ENCODE measurements at places on chromosomes 11 and 22.

DNA sequence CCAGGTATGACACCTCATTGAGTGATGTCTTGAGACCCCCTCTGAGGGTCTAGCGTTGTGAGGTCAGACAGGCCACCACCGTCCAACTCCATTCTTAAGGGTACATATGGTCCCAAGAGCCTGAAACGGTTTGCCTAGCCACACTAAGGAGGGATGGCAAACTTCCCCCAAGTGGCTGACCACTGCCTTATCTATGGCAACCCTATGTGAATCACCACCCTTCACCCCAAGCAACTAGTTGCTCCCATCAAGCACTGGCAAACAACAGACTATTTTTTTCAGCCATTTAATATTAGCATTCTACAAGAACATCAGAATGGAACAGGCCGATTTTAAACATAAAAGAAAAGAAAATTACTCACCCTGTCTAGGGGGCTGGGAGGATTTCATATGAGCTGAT is 22.8 kb downstream of the THOC5 start:
- peak; percentile 18 for DNase-seq

- peak; percentile 73 for DNase-seq
Measured at GRCh38 chr22:29625090-29625825, 21.8 kb downstream of the NF2 start.

- no peak for DNase-seq
Measured at GRCh38 chr11:91813263-91813662, 411.4 kb upstream of the FAT3 start.

- peak; percentile 86 for DNase-seq
Measured at GRCh38 chr22:37043828-37044538, 7.6 kb upstream of the KCTD17 start.

- DNase-seq = no peak
Measured at GRCh38 chr11:131924457-131925201, 554.2 kb downstream of the NTM start.

GRCh38 chr22:46906326-46907045 is 144.0 kb downstream of the TBC1D22A start:
- no peak for DNase-seq

DNA sequence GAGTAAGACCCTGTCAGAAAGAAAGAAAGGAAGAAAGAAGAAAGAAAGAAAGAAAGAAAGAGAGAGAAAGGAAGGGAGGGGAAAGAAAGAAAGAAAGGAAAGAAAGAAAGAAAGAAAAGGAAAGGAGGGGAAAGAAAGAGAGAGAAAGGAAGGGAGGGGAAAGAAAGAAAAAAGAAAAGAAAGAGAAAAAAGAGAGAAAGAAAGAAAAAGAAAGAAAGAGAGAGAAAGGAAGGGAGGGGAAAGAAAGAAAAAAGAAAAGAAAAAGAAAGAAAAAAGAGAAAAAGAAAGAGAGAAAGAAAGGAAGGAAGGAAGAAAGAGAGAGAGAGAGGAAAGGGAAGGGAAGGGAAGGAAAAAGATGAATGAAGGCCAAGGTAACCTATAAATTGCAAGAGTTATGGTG is 47.2 kb upstream of the SLC22A12 start:
- no peak for DNase-seq

DNA sequence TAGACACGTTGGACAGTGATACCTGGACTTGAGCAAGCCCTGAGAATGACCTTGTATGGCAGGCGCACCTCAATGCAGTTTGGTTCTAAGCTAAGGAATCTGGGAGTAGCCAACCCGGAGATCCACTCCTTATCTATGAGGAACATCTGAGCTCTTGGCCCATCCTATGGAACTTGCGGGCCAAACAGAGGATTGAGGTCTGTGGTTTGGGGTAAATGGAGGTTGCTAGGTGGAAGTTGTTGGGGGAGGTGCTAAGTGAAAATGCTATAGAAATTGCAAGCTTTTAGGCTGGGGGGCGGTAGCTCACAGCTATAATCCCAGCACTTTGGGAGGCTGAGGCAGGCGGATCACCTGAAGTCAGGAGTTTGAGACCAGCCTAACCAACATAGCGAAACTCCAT is 8.9 kb downstream of the GDPD5 start:
- no peak for DNase-seq

DNA sequence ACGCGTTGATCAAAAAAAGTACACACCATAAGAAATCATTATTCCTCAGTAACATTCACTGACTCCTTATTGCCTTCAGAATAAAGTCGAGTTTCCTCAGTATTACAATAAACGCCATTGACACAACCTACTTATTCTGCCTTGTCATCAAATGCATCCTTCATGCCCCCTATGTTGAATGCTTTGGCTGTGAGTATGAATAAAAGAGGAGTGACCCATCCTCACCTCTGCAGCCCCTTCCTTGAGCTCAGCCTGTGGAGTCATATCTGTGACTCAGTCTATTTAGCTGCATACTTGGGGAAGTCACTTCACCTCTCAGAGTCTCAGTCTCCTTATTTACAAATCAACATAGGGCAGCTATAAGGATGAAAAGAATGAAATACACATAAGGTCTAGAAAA is 65.1 kb downstream of the USP35 start:
- DNase-seq = no peak

DNA sequence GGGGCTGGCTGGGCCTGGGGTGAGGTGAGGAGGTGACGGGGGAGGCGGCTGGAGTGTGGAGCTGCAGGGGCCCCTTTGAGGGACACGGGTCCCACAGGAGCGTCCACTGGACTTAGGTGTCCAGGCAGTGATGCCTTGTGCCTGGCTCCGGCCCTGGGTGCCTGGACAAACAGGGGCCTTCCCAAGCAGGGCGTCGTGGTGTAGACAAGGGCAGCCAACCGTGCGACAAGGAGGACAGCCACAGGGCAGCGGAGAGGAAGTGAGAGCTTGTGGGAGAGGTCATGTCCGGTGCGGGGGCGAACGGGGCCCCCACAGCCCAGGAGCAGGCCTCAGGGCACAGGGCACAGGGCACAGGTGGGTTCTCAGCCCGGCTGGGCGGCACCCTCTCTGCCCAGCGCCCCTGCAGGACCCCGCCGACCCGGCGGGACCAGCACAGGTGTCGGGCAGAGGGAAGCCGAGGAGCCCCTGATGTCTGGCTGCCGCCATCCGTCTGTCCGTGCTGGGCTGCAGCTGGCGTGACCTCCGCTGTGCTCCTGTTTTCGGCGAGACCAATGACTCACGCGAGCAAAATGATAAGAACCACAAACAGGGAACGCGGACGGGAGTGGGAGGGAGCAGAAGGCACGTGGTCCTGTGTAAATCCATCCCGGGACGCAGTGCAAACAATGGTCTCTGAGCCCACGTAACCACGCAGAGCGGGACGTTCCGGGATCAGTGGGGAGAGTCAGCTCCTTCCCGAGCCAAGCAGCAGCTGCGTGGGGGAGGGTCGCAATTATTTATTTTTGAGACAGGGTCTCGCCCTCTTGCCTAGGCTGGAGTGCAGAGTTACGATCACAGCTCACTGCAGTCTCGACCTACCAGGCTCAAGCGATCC is 49.1 kb upstream of the A4GALT start:
- no peak for DNase-seq

- no peak for DNase-seq
Measured at GRCh38 chr11:10412266-10412665, 42.8 kb upstream of the AMPD3 start.

GRCh38 chr11:47641600-47642098 is 710 bp downstream of the MTCH2 start:
- DNase-seq = peak; percentile 40

- no peak for DNase-seq
Measured at GRCh38 chr11:88861618-88862017, 204.2 kb downstream of the GRM5 start.

DNA sequence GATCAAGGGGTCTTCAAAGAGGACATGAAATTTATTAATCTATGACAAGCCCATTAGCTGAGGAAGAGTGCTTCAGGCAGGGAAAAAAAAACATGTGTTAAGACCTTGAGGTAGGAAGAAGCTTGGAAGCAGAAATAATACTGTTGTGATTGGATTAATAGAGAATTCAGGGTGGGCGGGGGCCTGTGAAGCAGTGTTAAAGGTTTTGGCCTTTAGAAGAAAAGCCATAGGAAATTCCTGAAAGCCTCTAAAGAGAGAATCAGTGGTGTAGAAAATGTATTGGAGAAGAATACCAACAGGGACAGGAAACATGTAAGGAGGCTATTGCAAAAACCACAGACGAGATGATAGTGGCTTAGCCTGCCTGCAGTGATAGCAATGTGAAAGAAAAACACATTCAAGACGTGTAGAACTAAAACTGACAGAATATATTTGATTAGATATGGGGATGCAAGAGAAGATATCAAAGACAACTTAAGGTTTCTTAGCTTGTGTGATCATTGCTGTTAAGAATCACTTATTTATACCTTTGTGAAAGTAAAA is 404.4 kb upstream of the ANO3 start:
- no peak for DNase-seq

DNA sequence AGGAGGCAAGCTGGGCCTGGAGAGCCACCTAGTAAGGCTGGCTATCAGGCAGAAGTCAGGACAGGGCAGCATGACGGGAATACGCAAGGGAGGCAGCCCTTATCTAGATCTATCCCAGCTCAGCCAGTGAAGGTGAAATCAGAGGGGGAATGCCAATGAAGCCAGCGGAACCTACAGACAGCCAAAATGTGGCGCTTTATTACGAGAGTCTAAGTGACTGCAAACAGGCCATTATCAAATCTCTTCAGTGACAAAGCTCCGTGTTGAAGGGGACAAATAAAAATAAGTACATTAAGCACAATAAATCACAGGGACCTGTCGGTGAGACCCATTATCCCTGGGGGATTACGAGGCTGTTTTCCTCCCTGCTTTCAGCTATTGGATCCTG is 22.8 kb downstream of the LARGE1 start:
- no peak for DNase-seq

GRCh38 chr22:20656902-20657836 is 116.7 kb upstream of the SERPIND1 start:
- no peak for DNase-seq

- DNase-seq = peak; percentile 37
Measured at GRCh38 chr11:111765320-111765983, 737 bp downstream of the PPP2R1B start.

GRCh38 chr11:67389477-67389876 is 2.3 kb upstream of the RAD9A start:
- peak; percentile 55 for DNase-seq

- no peak for DNase-seq
Measured at GRCh38 chr11:35207471-35208403, 68.8 kb downstream of the CD44 start.

DNA sequence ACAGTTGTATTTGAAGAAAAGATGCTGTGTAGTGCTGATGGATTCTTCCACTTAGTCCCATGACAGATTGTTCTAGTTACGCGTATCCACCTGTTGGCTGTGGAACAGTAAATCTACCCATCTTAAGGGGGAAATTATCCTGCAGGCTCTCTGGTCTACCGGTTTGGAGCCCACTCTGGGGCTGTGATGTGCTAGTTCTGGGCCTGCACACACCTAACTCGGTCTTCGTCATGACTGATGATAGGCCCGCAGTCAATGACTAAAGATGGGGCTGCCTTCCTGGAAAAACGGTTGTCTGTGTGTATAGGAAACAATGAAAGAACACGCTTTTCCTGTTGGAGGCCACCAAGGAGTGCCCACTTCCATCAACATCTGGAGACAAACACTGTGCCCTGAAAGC is 6.2 kb upstream of the RBM4B start:
- no peak for DNase-seq

GRCh38 chr22:47295226-47295901 is 532.9 kb downstream of the TBC1D22A start:
- no peak for DNase-seq

GRCh38 chr11:111665777-111666176 is 63.5 kb downstream of the SIK2 start:
- peak; percentile 41 for DNase-seq

DNA sequence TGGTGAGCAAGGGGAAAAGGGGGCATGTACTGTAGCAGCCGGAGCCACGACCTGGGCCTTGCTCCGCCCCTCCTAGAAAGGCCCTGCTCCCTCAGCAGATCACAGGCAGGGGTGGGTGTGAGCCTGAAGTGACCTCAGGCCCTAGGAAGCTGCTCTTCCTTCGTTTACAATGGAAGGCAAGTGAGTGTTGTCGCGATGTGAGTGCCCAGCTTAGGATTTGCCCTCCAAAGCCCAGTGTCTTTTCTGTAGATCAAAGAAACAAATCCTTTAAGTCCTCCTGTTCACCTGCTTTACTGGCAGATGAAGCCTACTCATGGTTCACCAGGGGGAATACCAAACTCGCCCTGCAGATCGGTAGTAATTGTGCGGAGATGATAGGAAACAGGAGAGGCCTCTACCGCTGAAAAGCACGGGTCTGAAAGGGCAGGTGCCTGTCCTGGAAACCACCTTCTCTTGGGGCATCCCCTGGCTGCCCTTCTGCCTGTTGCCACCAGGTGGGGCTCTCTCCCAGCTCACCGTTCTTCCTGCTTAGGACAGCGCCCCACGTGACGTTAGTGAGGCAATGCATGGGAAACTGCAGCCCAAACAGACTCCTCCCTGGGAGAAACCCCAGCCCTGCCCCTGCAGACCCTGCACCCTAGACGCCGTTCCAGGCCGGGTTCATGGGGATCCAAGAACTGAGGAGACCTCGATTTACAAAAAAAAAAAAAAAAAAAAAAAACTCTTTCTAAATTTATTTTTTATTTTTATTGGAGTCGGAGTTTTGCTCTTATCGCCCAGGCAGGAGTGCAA is 45.9 kb upstream of the RAB1B start:
- peak; percentile 96 for DNase-seq

- no peak for DNase-seq
Measured at GRCh38 chr11:21414953-21415352, 745.6 kb downstream of the NELL1 start.

DNA sequence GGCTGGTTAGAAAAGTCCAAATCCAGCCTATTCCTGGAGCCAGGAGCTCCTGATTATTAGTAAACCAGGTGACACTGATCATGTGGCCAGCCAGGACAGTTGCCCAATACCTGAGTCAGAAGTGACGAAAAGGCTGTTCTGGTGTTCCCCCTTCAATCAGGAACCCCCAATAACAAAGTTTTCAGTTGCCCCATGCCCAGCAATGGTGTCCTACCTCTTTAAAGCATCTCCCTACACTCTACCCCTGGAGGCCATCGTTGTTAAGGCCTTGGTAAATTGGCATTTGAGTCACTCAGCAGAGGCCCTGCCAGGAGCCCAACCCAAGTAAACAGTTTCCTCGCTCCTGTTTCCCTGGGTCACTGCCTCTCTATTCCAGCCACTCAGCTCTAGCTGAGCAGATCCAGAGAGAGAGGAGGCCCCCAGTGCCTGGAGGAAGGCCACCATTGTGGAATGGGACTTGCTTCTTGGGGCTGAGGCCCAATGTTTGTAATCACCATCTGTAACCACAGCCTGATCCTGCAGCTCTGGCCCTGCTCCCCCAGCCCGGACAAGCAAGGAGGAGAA is 25.0 kb downstream of the ARHGAP1 start:
- DNase-seq = no peak

GRCh38 chr11:118856314-118856713 is 27.4 kb upstream of the CXCR5 start:
- DNase-seq = no peak

DNA sequence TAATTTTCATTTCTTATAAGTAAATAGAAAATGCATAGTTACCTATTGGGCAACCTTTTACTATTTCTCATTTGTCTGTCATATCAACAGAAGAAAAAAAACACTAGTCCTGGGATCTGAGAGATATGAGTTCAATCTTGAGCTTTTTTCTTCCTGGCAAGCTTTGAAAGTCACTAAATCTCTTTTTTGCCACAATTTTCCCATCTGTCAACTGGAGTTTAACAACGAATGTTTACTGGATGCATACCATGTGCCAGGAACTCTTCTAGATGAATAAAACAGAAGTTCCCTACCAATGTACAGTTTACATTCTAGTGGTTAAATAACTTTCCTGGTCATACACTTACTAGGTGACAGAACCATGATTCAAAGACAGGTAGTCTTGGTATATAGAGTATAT is 31.0 kb downstream of the FSHB start:
- DNase-seq = no peak

- DNase-seq = peak; percentile 65
Measured at GRCh38 chr11:116513894-116514293, 258.9 kb downstream of the BUD13 start.

GRCh38 chr22:47534804-47535410 is 772.5 kb downstream of the TBC1D22A start:
- DNase-seq = no peak
